Mesendoderm (in vitro differentiated cells): ENCODE measurements at places on chromosomes 5 and 9.

- no peaks in the 10 kb centered on the region for H3K4me1 ChIP-seq
- no peak for DNase-seq
- H3K36me3 ChIP-seq, result no peaks in the 10 kb centered on the region
- no peaks in the 10 kb centered on the region for H3K27me3 ChIP-seq
Observed at GRCh38 chr5:126374109-126374416, 49.1 kb upstream of the GRAMD2B start.

GRCh38 chr5:154287136-154287535 is 96.6 kb downstream of the GALNT10 start:
- H3K4me3 ChIP-seq, result no peak overlapping the region
- H3K27ac ChIP-seq, result peak overlapping the region; percentile 63
- no peaks in the 10 kb centered on the region for H3K36me3 ChIP-seq
- DNase-seq, result peak; percentile 93
- H3K27me3 ChIP-seq, result no peaks in the 10 kb centered on the region

DNA sequence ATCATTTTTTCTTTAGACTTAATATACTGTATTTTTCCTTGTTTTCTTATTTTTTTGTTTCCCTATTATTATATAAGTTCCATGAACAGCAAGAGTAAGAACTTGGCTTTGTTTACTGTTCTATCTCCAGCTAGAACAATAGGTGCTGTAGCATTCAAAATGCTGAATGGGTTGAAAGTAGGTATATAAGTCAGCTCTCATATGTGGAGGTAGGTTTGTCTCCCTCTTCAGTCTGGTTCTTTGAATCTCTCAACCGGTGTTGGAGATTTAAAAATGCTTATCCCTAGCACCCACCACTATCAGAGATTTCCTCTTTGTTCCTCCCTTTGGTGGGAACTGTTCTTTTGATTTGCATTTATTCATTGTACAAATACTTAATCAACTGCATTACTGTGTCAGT is 87.5 kb upstream of the FSD1L start:
- H3K27me3 ChIP-seq, result no peaks in the 10 kb centered on the region
- peak; percentile 43 for DNase-seq
- no peak overlapping the region for H3K27ac ChIP-seq
- no peaks in the 10 kb centered on the region for H3K36me3 ChIP-seq
- H3K4me1 ChIP-seq, result peaks cover 2% of the 10 kb centered on the region

GRCh38 chr5:127683008-127683407 is 20.2 kb upstream of the CCDC192 start:
- no peak overlapping the region for H3K4me3 ChIP-seq
- H3K36me3 ChIP-seq, result no peaks in the 10 kb centered on the region
- H3K27ac ChIP-seq, result no peak overlapping the region
- no peak for DNase-seq
- H3K4me1 ChIP-seq, result no peaks in the 10 kb centered on the region

GRCh38 chr5:80097451-80097850 is 62.3 kb downstream of the THBS4 start:
- H3K27me3 ChIP-seq, result no peaks in the 10 kb centered on the region
- H3K4me1 ChIP-seq, result peaks cover 4% of the 10 kb centered on the region
- no peaks in the 10 kb centered on the region for H3K36me3 ChIP-seq
- peak overlapping the region; percentile 6 for H3K27ac ChIP-seq
- peak; percentile 62 for DNase-seq
- no peak overlapping the region for H3K4me3 ChIP-seq

DNA sequence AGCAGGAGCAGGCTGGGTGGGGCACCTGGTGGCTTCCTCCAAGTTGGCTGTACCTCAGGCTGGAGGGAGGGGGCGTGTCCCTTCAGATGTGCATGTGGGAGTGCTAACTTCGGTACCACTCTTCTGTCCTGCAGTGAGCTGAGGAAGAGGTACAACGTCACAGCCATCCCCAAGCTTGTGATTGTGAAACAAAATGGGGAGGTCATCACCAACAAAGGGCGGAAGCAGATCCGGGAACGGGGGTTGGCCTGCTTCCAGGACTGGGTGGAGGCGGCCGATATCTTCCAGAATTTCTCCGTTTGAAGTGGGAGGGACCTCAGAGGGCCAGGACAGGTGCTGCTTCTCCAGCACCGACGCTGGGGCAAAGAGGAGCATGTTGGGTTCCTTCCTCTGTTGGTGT is 9.3 kb downstream of the NXNL2 start:
- H3K4me3 ChIP-seq, result no peak overlapping the region
- H3K27ac ChIP-seq, result no peak overlapping the region
- H3K36me3 ChIP-seq, result no peaks in the 10 kb centered on the region
- no peaks in the 10 kb centered on the region for H3K4me1 ChIP-seq

DNA sequence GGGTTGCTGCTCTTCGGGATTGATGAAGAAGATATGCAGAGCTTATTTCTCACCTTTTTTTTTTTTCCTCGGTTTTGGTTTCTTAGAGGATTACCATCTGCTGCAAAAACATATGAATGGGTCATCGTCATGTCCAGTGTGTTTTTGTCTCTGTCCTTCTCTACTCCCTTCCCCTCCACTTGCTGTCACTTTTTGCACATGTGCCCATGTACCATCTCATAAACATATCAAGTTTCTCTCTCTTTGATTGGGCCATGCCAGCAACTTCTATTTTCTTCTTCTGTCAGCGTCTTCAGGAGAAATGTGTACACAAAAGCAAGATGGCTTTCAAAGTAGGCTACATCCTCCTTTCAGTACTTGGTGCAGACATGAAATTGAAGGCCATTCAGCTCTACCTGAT is 57.1 kb downstream of the ZNF462 start:
- H3K27me3 ChIP-seq, result no peaks in the 10 kb centered on the region
- H3K27ac ChIP-seq, result no peak overlapping the region
- H3K36me3 ChIP-seq, result peaks cover 2% of the 10 kb centered on the region

- no peak overlapping the region for H3K27ac ChIP-seq
- H3K27me3 ChIP-seq, result no peaks in the 10 kb centered on the region
- no peaks in the 10 kb centered on the region for H3K36me3 ChIP-seq
Observed at GRCh38 chr9:116450378-116451139, 236.5 kb upstream of the TRIM32 start.

GRCh38 chr5:100260968-100261367 is 274.2 kb upstream of the FAM174A start:
- no peaks in the 10 kb centered on the region for H3K36me3 ChIP-seq
- no peak overlapping the region for H3K27ac ChIP-seq
- no peaks in the 10 kb centered on the region for H3K4me1 ChIP-seq
- H3K27me3 ChIP-seq, result no peaks in the 10 kb centered on the region
- H3K4me3 ChIP-seq, result no peak overlapping the region
- no peak for DNase-seq
